Activated CD4-positive, alpha-beta T cell treated with anti-CD3 and anti-CD28 coated beads for 1 hour (primary cell): ENCODE measurements at places on chromosomes 3 and 15.

DNA sequence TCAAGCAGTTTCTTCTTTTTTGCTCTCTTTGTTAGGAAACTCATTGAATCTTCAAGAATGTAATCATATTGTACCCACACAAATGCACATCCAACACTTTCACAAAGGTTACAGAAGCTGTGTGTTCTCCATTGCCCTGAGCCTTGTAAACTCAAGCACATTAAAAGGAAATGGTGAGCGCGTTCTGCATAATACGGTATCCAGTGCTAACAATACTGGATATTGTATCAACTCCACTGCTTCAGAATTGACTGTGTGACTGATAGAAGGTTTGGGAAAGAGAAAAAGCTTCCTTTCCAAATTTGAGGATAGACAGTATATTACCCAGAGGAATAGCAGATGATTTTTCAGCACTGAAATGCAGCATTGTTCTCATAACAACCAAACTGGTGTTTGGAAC, 268.9 kb upstream of the RBMS3 start:
- DNase-seq = no peak

GRCh38 chr15:49037546-49037940, 8.7 kb downstream of the SECISBP2L start:
- DNase-seq = no peak

GRCh38 chr3:140760324-140761075, 82.6 kb downstream of the TRIM42 start:
- DNase-seq = no peak

DNA sequence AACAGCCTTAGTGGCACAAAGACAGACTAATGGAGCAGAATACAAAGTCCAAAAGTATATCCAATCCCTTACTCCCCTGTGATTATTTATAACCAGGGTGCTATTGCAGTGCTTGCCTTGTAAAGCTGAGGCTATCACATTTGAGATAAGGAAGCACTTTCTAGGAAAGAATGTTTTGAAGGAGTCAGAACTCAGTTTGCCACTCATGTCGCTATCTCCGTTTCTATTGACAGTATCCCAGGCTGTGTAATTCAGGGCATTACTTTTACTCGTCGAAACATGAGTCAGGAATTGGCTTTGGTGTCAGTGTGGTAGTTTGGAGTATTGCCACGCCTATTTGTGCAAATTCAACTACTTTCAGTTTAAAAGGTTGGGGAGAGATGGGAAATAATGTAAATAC, 78.4 kb downstream of the FBXL2 start:
- DNase-seq = no peak

DNA sequence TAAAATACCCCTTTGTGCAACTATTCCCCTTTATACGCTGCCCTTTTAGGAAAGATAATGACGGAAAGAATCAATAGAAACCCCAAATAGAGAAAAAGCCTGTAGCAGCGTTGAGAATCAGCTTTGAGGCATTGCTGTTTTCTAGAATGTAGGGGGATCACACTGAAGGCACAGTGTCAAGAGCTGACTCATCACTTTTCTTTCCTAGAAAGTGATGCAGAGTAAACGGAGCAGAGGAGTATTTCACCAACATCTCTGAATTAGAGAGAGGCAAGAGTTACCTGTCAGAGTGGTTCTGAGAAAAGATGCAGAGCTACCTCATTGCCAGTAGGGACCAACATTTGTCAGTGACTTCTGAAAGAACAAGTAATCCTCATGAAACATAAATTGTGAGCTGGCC, 269.8 kb upstream of the TMC3 start:
- DNase-seq = no peak

- DNase-seq = no peak
These were observed 58.7 kb downstream of the SMAD3 start for GRCh38 chr15:67124111-67124510.

GRCh38 chr15:99507504-99508310, 58.1 kb upstream of the MEF2A start:
- DNase-seq = no peak

GRCh38 chr15:36753173-36753572, 173.7 kb downstream of the CDIN1 start:
- no peak for DNase-seq
